Lower lobe of right lung (tissue), 2 donors: ENCODE measurements at places on chromosomes 6 and 20. TPM values are rescaled to one million over a fixed set of nuclear protein-coding genes. Genes with fewer than 3 reads are reported as not detected.

DNA sequence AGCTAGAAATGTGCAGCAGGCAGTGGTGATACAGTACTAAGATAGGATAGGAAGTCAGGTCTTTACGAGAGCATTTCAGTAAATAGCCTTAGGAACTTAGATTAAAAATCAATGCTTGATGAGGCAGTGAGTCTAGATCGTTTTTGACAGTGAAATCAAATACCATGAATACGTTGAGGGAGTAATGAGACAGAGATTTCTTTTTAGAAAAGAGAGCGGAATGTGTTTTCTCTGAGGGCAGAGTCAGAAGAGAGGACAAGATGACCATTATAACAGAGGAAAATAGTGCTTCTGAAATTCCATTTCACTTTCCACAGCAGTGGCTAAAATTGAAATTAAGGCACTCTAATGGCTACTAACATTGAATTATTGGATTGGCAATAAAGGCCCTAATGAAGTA is 339.6 kb downstream of the UTRN start:
- no peaks in the 10 kb centered on the region for H3K27me3 ChIP-seq
- no peak overlapping the region for H3K27ac ChIP-seq
- no peaks in the 10 kb centered on the region for H3K36me3 ChIP-seq
- no peak overlapping the region for H3K4me3 ChIP-seq
- H3K4me1 ChIP-seq: no peaks in the 10 kb centered on the region
- no peak for DNase-seq

- no peaks in the 10 kb centered on the region for H3K36me3 ChIP-seq
- no peaks in the 10 kb centered on the region for H3K27me3 ChIP-seq
- peaks cover 21% of the 10 kb centered on the region for H3K4me1 ChIP-seq
- H3K27ac ChIP-seq: no peak overlapping the region
- no peak for DNase-seq
Measured at GRCh38 chr6:52393780-52394179, 26.4 kb upstream of the EFHC1 start.

DNA sequence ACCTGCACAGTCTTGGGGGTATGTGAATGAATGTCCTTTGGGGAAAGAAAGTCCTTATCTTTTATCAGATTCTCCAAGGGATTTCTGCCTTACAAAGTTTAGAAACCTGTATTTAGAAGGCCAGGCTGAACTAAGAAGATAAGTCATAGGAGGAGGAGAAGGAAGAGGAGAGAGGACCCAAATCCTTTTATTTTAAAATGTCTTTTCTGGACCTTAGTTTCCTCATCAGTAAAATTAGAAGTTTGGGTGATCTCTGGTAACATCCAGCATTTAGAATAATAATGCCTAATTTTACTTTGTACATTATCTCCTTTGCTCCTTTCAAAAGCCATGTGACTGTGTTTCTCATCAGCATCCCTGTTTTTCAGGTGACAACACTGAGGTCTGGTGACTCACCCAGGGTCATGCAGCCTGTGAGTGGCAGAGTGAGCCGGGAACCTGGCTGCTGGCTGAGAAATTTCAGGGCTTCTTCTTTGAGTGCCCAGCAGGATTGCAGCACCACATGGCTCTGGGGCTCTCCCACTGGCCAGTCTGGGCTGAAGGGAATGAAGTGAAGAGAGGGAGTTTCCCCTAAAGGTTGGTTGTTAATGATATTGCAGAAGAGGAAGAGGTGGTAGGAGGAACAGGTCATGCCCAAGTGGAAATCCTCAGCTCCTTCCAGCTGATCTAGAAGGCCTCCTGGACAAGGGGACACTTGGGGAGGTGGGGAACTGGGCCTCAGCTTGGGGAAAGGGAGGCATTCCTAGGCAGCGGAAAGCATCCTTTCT is 34.0 kb downstream of the VEGFA start:
- no peak overlapping the region for H3K4me3 ChIP-seq
- no peaks in the 10 kb centered on the region for H3K27me3 ChIP-seq
- DNase-seq: no peak
- H3K36me3 ChIP-seq: no peaks in the 10 kb centered on the region

DNA sequence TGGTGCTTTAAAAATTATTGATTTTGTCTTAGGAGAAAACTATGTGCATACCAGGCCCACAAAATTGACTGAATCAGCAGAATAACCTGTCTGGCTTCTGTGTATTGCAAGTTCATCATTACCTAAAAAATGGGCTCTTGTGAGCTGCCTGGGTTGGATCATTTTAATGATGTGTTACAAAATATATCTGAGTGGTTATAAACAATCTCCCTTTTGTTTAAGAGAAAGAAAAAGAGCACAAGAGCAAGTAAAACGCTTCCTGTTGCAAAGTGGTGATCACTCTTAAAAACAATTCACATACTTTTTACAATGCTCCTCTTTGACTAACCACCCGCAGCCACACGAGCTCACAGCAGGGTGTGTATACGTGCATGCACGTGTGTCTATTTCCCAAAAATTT is 335.1 kb downstream of the HDGFL1 start:
- H3K36me3 ChIP-seq: no peaks in the 10 kb centered on the region
- no peaks in the 10 kb centered on the region for H3K27me3 ChIP-seq
- no peaks in the 10 kb centered on the region for H3K4me1 ChIP-seq
- DNase-seq: no peak
- H3K27ac ChIP-seq: no peak overlapping the region

- no peaks in the 10 kb centered on the region for H3K36me3 ChIP-seq
- H3K4me1 ChIP-seq: no peaks in the 10 kb centered on the region
- no peak for DNase-seq
- H3K4me3 ChIP-seq: no peak overlapping the region
Measured at GRCh38 chr20:39897058-39897457, 792.0 kb downstream of the MAFB start.

- no peaks in the 10 kb centered on the region for H3K4me1 ChIP-seq
- no peaks in the 10 kb centered on the region for H3K36me3 ChIP-seq
- H3K27me3 ChIP-seq: no peaks in the 10 kb centered on the region
- DNase-seq: no peak
Measured at GRCh38 chr6:165634101-165634880, 28.8 kb downstream of the PDE10A start.

- no peak for DNase-seq
- peaks cover 30% of the 10 kb centered on the region for H3K4me1 ChIP-seq
- H3K4me3 ChIP-seq: no peak overlapping the region
- no peaks in the 10 kb centered on the region for H3K36me3 ChIP-seq
Measured at GRCh38 chr6:154481521-154482013, 28.9 kb downstream of the CNKSR3 start.

DNA sequence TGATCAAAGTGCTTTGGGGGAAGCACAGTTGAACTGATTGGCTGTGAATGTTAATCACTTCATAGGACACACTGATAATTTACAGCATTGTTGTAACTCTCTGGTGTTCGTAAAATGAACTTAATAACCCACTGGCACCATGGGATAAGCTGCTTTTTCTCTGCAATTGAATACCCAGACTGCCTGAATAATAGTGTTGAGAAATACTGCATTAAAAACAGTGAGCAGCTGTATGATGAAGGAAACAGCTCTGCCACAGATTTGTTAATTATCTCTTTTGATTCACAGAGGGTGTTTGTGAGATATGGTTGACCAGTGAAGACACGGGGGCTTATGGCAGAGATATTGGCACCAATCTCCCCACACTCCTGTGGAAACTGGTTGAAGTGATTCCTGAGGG is 420.9 kb downstream of the CDKAL1 start:
- no peaks in the 10 kb centered on the region for H3K4me1 ChIP-seq
- no peak for DNase-seq
- no peak overlapping the region for H3K27ac ChIP-seq
- no peak overlapping the region for H3K4me3 ChIP-seq
- no peaks in the 10 kb centered on the region for H3K36me3 ChIP-seq

- no peaks in the 10 kb centered on the region for H3K36me3 ChIP-seq
- no peaks in the 10 kb centered on the region for H3K4me1 ChIP-seq
- no peak overlapping the region for H3K4me3 ChIP-seq
- no peak overlapping the region for H3K27ac ChIP-seq
Measured at GRCh38 chr6:14513496-14514393, 396.2 kb downstream of the CD83 start.

DNA sequence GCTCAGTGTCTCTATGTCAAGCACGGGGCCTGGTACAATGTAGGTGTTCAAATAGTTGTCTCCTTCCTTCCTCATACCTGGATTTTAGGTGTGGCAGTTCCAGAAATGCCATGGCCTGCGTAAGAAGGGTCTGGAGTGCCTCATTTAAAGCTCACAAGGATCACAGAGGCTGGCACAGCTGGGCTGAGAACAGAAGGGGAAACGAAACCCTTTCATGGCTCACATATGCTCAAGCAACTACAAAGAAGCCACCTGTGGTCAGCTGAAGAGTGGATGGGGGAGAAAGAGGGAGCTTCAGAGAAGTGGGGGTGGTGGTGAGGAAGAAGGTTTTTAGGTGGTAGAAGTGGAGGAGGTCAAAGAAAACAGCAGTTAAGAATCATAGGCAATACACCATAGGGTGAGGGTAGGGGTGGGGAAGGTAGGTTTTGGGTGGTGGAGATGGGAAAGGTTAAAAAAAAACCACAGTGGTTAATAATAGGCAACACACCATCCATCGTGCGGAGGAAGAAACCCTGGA is 17.0 kb upstream of the TOP1 start:
- no peak overlapping the region for H3K4me3 ChIP-seq
- H3K27ac ChIP-seq: peak overlapping the region; percentile 80
- H3K36me3 ChIP-seq: no peaks in the 10 kb centered on the region
- DNase-seq: peak; percentile 61
- peaks cover 36% of the 10 kb centered on the region for H3K4me1 ChIP-seq
- no peaks in the 10 kb centered on the region for H3K27me3 ChIP-seq

DNA sequence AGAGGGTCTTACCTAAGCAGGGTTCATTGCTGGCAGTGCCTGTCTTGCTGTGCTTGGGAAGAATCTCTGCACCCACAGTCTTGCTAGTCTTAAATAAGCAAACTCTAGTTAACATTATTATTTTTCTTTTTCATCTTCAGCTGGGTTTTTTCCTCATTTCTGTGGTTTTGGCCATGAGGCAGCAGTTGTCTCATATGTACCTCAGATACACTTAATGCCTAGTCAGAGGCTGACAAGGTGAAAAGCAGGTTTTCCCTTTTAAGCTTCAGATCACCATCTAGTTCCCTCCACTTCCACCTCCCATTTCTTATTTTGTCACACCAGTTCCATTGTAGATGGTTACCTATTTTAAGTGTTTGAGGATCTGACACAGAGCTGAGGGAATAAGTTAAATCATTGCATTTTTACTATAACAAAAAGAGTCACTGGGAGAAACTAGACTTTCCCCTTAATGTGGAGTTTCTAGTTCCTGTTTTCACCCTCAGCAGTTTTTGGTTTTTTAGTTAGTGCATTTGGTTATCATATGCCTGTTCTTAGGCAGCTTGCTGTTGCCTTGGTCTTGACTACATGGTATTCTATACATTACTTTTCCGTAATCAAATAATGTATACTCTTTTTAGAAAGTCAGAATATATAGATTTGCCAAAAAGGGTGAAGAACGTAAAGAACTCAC is 46.0 kb downstream of the AFDN start:
- no peak overlapping the region for H3K27ac ChIP-seq
- no peaks in the 10 kb centered on the region for H3K4me1 ChIP-seq
- H3K36me3 ChIP-seq: peaks cover 80% of the 10 kb centered on the region
- no peak overlapping the region for H3K4me3 ChIP-seq

DNA sequence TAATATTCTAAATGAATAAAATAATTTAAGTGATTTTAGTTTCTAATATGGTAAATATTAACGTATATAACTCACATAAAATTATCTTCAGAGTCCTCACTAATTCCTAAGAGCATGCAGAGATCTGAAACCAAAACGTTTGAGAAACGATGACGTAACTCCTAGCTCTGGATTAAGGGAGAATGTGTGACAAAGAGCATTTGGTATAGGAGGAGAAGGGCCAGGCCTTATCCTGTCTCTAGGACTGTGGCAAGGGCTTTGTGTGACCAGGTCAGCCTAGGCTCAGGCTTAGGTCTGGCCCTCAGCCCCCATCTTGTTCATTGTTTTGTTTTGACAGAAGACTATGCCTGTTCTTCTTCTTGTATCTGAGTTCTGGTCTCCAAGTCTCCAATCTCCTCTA is 19.2 kb upstream of the POLR1H start:
- DNase-seq: no peak
- no peaks in the 10 kb centered on the region for H3K4me1 ChIP-seq
- H3K27ac ChIP-seq: no peak overlapping the region
- no peaks in the 10 kb centered on the region for H3K36me3 ChIP-seq
- H3K4me3 ChIP-seq: no peak overlapping the region
- no peaks in the 10 kb centered on the region for H3K27me3 ChIP-seq

DNA sequence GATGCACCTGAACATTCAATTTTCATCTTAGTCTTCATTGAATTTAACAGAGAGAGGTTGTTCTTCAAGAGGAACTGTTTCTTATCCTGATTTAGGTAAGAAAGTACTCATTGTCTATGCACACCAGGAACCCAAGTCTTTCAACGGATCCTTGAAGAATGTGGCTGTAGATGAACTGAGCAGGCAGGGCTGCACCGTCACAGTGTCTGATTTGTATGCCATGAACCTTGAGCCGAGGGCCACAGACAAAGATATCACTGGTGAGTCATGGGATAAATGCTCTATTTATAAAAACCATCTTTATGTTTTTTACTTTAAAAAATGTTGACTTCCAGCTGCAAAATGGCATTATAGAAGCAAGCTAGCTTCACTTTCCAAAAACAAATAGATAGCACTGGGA is 10.2 kb downstream of the NQO2 start:
- no peak overlapping the region for H3K4me3 ChIP-seq
- no peak for DNase-seq
- no peaks in the 10 kb centered on the region for H3K27me3 ChIP-seq
- H3K4me1 ChIP-seq: no peaks in the 10 kb centered on the region
- no peak overlapping the region for H3K27ac ChIP-seq

DNA sequence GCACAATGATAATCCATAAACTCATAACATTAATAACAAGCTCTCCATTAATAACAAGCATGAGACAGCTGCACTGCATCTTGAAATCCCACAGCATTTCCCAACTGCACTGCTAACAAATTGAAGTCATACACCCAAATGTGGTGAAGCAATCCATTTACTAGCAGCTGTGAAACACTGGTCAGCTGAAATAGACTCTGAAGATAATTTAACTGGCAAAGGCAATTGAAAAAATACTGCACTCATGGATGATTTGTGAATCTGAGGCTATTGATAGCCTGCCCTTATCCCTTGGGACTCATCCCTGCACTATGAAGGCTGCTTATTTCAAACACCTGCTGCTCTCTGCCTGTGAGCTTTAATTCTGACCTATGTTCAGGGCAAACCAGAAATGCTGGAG is 49.1 kb upstream of the PLCB1 start:
- no peaks in the 10 kb centered on the region for H3K4me1 ChIP-seq
- H3K27ac ChIP-seq: no peak overlapping the region
- no peaks in the 10 kb centered on the region for H3K27me3 ChIP-seq
- no peaks in the 10 kb centered on the region for H3K36me3 ChIP-seq
- DNase-seq: no peak

The CDH4 gene
- total RNA-seq: 0.06 TPM

The GLP1R gene
- 0.35 TPM for total RNA-seq

The SAMD3 gene
- 5.5 TPM for total RNA-seq

The ECT2L gene
- 3.9 TPM for total RNA-seq

The ENPP5 gene
- 11.4 TPM for total RNA-seq

The KIFC1 gene
- total RNA-seq: 2.7 TPM

The ULBP1 gene
- total RNA-seq: 2.0 TPM
